Effector CD8-positive, alpha-beta T cell (primary cell): ENCODE measurements at places on chromosomes 4 and X.

DNA sequence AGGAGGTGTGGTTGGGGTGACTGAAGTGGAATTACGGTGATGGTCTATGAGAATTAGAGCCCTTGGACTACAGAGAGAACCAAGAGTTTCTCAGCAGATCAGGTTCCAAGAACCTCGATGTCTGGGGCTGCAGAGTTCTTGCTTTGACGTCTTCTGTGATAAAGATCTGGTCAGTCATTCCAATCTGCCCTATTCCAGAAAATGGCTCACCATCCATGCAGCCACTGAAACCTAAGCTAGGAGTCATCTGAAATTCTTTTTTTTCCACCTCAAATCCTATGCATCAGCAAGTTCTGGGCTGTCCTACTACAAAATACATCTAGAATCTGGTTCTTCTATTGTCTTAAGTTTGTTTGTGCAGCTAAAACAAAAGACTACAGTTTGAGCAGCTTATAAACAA lies 254.4 kb upstream of the PGRMC2 start:
- DNase-seq = no peak

DNA sequence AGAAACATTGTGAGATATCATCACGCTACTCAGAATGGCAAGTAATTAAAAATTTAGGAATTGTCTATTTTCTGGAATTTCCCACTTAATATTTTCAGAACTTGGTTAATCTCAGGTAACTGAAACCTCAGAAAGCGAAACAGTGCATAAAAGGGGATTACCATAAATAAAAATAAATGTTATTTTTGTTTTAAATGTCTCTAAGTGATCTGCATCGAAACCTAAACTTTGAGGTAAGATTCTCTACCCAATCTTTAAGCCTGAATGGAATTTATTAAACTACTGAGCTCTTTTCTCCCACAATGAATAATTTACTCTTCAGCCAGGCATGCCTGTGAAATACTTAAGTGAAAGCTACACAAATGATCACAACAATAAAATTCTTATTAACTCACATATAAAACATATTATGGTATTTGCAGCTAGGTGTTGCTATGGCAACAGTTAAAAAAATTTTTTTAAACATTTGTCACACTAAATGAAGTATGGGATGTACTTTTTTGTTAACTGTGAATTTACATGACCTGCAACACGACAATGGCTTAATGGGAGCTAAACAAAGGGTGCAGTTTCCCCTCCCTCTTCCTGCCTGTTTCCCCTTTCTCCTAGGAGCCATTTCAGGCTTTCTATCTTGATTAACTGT lies 220.2 kb upstream of the PRPS2 start:
- no peak for DNase-seq

GRCh38 chrX:42857766-42858165 lies 79.8 kb upstream of the PPP1R2C start:
- DNase-seq = no peak

- DNase-seq = no peak
Observed at GRCh38 chr4:87489678-87490077, 39.5 kb downstream of the SPARCL1 start.

- peak; percentile 79 for DNase-seq
Observed at GRCh38 chr4:183471946-183472708, 27.7 kb downstream of the CDKN2AIP start.

GRCh38 chr4:165905405-165906027 lies 32.5 kb downstream of the TLL1 start:
- no peak for DNase-seq

DNA sequence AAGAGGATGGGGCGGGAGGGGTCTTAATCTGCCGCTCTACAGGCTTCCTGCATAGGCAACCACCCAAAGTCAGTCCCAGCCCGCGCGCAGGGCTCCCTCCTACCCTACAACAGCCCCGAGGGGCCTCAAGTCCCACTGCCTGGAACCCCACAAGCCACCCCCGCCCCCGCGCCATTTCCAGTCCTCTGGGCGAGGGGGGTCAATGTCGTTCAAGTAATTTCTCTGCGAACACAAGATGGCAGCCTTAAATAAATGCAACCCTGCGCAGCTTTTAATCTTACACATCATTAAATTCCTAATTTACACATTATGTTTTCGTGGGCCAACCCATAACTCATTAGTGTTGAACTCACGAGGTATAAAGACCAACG lies 92.9 kb downstream of the BCOR start:
- no peak for DNase-seq

- no peak for DNase-seq
Observed at GRCh38 chr4:98659741-98660462, 1.5 kb upstream of the TSPAN5 start.

DNA sequence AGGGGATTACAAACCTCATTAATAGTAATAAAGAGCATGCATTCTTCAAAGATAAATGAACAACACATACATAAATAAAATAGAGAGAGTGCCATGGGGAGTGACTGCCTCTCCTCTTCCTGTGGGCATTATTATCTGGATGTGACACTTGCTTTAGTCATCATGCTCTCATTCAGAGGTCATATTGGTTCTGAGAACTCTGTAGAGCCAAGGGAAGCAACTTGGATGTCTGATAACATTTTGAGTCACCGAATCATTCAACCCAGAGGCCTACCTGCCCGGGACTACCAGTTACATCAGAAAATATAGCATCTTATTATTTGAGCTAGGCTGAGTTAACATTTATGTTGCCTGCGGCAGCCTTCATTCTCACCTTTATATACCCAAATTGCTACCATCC lies 489.5 kb downstream of the STIM2 start:
- DNase-seq = no peak

DNA sequence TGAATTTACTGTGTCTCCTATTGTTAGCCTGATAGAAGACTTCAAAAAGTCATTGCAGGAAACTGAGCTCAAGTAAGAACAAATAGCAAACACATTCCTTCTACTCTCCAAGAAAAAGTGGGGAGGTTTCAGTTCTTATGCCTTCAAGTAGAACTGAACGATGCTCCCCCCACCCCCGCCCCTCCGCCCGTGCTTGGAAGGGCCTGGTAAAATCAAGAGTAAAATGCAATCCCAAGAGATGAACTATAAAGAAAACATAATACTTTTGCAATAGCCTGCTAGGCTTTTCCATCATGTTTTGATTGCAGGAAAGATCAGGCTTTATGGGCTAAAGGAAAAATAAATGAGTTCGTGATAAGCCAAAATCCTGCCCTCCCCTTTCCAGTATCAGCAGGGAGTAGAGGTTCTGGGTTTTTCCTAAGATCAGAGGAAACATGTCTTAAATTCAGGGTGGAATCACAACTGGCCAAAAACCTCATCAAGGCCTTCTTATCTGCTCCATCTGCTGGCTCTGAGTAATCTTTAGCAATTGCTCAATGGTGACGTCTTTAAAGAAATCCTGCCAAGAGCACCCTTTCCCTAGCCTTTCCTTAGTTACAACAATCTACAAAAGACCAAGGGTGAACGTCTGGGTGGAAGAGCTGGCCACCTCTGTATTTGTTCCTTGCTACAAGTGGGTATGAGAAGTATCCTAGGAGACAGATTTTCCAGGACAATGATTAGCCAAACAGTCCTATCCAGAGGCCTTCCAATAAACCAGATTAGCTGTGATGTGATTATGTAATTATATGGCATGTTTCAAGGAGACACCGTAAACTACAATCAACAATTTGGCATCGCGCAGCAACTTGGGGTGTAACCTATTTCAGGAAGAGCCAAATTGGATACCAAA lies 66.3 kb upstream of the FAM9C start:
- DNase-seq = no peak

DNA sequence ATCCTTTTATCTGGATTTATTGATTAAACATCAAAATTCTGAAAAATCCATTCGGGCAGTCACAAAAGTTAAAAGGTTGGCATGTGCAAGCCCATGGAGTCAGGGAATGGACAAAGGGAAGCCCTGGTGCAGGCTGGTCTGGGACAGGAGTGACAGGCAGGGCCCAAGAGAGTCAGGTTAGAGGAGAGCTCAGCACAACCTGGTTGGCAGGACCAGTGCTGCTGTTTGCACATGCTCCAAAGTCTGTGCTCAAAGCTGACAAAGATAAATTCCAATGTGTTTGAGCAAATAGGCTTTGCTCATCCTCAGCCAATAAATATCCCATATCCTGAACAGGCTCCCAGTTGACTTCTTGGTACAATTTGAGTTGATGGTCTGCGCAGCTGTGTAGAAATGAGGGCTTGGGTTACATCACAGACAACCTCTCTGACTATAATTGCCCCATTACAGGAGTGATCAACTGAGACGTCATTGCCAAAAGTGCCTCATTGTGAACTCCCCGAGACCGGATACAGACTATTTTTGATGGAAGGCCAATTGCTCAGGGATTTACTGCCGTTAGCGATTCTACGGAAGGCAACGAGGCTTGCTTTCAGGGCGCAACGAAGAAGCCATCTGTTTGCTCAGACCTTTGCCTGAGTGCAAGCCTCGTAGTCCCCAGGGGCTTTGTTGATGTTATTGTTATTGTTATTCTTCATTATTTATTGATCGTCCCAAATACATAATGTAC lies 1008.1 kb upstream of the TENM3 start:
- no peak for DNase-seq

DNA sequence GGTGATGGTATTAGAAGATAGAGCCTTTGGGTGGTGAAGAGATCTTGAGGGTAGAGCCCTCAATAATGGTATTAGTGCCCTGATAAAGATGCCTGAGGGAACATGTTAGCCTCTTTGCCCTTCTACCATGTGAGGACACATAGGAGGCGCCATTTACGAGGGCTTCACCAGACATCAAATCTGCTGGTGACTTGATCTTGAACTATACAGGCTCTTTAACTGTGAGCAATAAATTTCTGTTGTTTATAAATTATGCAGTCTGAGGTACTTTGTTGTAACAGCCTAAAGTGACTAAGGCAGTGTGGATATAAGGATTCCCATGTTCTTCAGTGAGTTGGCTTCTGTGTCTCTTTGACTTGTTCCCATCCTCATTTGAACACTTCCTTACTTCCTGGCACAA lies 11.8 kb downstream of the MOB1B start:
- no peak for DNase-seq

GRCh38 chrX:154727871-154728270 lies 23.0 kb downstream of the GAB3 start:
- no peak for DNase-seq

DNA sequence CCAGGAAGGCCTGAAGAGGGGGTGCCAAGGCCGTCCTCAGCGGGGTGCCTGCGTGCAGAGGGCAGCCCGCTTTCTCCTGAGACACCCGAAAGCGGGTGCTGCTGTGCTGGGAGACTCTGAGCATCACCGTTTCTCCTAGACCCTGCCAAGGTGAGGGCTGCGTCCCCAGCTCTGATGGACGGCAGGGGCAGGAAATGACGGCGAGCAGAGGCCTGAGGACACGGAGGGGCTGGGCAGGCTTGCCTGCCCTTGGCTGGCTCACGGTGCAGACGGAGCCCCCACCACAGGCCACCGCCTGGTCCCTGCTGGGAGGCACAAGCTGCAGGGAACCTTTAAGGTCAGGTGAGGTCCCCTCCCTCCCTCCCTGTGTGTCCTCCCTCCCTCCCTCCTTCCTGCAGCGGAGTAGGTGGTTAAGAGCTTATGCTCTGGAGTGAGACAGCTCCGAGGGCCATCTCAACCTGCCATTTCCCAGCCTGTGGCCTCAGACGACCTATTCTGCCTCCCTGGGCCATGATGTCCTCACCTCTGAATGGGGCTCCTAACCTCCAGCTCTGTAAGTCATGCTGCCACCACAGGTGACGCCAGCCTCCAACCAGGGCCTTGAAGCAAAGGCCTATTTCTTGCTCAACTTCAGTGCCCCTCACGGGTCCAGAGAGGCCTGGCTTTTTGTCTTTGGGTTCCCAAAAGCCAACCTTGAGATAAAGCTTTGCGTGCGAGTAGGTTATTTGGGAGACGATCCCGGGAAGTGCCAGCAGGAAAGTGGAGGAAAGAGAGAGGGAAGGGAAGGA lies 54.2 kb upstream of the GRPEL1 start:
- no peak for DNase-seq

- DNase-seq = no peak
Observed at GRCh38 chr4:47084795-47085194, 53.4 kb downstream of the GABRB1 start.

- DNase-seq = no peak
Observed at GRCh38 chr4:26870576-26871262, 10.1 kb downstream of the STIM2 start.

GRCh38 chr4:5955856-5956255 lies 62.4 kb downstream of the C4orf50 start:
- DNase-seq = no peak

DNA sequence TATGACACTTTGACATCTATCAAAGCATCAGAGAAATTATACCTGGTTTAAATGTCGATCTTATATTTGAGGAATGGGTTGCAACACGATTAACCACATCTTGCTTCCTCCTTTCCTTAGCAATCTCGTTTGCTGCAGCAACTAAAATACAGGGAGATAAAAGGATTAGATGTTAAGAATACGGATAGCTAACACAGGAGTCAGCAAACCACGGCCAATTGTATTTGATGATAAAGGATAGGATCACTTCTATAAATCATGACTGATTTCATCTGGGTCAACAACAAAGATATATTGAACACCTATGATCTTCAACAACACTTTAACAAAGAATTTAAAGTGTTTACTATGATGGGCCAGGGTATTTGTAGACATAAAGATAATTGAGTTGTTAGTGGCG lies 5.0 kb downstream of the MAP7D3 start:
- DNase-seq = no peak

DNA sequence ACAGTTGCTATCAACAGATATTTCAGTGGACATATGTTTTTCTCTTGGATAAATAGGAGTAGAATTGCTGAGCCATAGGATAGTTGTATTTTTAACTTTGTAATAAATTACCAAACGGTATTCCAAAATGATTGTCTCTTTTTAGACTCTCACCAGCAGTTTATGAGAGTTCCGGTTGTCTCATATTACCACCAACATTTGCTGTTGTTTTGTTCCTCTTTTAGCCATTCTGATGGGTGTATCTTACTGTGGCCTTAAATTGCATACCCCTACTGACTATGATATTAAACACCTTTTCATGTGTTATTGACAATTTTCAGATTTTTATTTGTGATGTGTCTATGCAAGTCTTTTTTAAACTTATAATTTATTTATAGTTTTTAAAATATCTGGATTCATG lies 39.7 kb downstream of the SNX25 start:
- DNase-seq = no peak

GRCh38 chrX:103155201-103155600 lies 59.7 kb upstream of the BEX4 start:
- DNase-seq = no peak

- DNase-seq = no peak
Observed at GRCh38 chr4:54863571-54864255, 206.0 kb downstream of the KIT start.

- no peak for DNase-seq
Observed at GRCh38 chr4:8038719-8039251, 99.1 kb upstream of the AFAP1 start.

DNA sequence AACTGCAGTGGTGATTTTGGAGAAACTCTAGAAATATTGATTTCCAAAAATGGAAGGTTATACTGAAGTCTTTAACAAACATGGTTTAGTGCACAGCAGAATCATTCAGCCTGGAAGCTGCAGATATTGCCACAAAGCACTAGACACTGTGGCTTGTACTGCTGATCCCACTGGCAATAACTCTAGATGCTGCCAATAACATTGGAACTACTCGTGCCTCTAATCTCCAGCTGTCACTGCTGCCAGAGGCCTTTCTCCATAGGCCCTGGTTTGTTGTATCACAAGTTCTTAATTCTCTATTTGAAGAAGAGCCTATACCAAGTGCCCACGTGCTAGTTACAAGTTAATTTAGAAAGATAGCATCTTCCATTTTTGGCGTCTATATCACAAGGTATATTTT lies 19.3 kb downstream of the DMP1 start:
- DNase-seq = no peak
